CD4-positive, alpha-beta T cell treated with Interleukin-10 for 1 hour (primary cell): ENCODE measurements at places on chromosomes 16 and 17.

DNA sequence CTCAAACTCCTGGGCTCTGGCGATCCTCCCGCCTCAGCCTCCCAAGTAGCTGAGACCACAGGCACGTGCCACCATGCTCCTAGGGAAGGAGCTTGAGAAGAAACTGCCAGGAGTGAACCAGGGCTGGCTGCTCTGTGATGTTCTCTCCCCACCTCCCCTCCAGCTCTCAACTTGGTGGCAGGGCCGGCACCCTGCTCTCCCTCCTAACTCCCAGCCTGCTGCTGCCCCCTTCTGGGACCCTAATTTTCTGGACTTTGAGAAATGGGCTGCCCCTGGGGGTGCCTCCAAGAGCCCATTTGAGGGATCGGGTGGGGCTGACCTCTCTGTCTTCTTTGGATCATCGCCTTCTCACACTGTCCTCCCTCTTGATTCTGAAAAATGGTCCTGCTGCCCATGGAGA, 14.9 kb upstream of the STAT3 start:
- peak; percentile 49 for DNase-seq

GRCh38 chr17:50613007-50613992, 21.4 kb upstream of the ABCC3 start:
- no peak for DNase-seq

DNA sequence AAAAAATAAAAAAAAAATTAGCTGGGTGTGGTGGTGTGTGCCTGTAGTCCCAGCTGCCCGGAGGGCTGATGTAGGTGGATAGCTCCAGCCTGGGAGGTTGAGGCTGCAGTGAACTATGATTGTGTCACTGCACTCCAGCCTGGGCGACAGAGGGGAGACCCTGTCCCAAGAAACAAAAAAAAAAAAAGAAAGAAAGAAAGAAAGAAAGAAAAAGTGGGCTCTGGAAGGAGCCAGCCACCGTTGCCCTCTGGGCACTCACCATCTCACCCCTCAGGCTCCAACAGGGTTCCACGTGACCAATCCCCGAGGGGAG, 87.3 kb upstream of the TOB1 start:
- DNase-seq: no peak

DNA sequence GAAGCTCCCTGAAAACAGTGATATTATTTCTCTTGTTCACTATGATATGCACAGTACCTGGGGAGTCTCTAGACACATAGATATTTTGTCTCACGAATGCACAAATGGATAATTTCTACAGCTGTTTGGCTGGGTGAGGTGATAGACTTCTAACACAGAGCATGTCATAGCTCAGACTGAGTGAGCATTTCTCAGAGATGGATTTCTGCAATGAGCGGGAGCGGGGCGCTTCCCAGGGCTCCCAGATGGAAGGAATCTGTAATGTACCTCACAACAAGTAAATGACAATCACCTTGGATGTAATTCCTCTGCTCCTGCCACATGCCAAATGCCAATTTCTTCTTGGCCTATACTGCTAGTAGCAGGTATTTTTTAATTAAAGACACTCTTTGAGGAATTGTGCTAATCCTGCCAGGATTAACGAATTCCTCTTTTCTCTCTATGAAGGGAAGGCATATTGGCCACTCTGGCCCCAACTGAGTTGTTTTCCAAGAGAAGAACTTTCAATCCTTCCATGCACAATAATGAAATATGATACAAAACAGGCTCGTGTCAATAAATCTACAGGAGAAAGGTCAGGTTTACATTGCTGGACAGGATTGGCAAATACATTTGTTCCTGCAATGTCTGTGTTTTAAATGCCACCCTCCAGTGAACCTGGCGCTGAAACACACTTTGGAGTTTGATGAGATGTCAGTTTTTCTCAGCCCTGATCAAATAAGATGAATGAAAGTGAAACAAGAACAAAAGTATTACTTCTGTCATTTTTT, 185.3 kb downstream of the CBLN1 start:
- DNase-seq: no peak

DNA sequence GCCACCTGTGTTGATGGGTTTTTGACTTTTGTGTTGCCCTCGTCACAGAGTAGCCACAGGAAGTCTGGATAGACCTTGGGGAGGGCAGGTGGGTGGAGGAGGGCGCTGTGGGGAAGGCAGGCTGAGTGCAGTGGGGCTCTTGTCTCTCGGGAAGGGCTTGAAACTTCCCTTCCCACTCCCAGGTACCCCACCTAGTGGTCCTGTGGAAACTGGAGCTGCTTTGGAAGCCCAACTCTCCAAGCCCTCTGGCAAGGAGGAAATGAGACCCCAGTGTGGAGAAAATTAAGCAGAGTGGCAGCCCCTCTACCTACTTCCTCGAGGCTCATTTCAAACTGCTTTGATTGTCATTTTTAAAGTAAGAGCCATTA, 9.2 kb downstream of the CA5A start:
- no peak for DNase-seq

DNA sequence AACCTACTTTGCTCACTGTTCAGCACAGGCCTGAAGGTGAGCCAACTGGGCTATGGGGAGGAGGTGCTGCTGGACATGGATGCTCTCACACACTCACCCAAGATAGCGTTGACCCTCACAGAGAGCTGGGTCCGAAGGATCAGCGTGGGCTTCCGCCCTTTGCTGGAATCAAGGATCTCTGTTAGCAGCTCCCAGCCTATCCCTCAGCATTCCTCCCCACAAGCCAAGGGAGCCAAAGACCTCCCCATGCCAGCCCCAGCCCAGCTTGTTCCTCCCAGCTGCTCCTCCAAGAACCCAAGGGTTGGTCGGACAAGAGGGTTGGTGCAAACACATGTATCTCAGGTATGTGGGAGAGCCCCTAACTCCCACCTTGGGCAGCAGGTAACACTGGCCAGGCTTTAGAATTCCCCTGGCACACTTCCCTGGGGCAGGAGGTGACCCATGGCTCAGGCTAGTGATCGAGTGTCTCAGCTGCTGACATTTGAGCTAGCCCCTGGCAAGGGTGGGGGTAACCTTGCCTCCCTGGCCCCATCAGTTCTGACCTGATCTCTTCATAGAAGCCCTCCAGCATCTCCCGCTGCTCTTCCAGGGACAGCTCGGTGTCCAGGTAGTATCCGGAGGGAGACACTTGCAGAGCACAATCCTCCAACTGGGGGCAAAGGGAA, 8.3 kb downstream of the FHOD1 start:
- DNase-seq: no peak
